NCI-H1436 (cell line): ENCODE measurements at places on chromosomes 6 and 20.

DNA sequence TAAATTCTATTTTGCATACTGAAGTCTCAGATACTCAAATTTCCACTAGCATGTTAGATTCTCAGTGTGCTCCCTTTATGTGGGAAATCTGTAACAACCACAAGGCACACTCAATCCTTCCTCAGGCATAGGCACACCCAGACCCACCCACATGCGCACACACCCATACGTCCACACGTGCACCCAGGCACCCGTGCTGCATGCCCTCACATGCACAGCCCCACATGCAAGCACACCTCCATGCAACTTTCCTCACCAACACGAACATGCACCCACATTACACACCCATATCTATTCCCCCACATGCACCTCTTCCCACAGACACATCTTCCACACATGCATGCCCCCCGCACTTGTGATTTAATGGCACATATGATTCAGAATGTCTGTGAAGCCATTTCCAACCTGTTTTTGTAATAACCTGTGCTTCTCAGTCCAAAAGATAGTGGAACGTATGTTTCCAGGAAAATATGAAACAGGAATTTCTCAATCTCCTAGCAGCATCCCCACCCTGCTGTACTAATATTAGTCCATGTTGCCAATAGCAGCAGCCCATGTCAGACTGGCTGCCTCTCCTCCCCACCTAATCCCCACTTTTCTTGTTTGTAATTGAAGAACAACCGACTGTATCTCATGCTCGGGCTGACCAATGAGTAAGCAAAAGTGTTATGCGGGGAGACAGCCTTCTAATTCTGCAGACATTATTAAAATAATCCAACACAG is 11.3 kb upstream of the CYP24A1 start:
- DNase-seq = no peak

- no peak for DNase-seq
Observed at GRCh38 chr20:41837669-41838224, 219.6 kb upstream of the CHD6 start.

GRCh38 chr20:16771213-16771612 is 23.1 kb downstream of the OTOR start:
- DNase-seq = no peak

GRCh38 chr20:56899506-56899905 is 270.4 kb downstream of the TFAP2C start:
- no peak for DNase-seq

- DNase-seq = no peak
Observed at GRCh38 chr6:117506180-117506835, 23.8 kb downstream of the DCBLD1 start.

GRCh38 chr6:39295611-39296011 is 18.6 kb downstream of the KCNK17 start:
- DNase-seq = no peak

GRCh38 chr6:114888241-114888640 is 545.4 kb upstream of the HS3ST5 start:
- DNase-seq = peak; percentile 25

- no peak for DNase-seq
Observed at GRCh38 chr6:142265476-142265875, 36.3 kb upstream of the ADGRG6 start.

- no peak for DNase-seq
Observed at GRCh38 chr6:4941782-4942672, 61.8 kb downstream of the RPP40 start.

DNA sequence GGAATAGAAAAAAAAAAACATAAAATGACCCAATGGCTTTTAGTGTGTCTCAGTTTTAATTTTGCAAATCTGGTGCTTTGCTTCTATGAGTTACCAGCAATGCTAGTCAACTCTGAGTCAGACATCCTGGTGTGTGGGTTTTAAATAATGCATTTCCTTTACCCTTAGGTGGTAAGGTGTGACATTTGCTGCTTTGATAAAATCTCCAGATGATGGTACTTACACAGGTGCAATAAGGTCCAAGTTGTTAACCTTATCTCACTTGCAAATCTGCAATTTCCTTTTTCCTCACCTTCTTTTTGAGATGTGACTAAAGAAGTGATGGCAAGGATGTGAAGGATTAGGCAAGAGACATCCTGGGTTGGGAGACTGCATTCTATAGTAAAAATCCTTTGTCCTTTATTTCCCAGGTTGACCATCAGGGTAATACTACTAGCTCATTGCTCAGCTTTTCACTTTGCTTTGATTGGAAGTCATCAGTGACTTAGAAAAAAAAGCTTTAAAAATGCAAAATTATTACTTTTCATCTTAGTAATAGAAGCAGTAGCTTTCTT is 818.5 kb upstream of the FLRT3 start:
- DNase-seq = no peak

- no peak for DNase-seq
Observed at GRCh38 chr6:149324428-149324827, 6.9 kb downstream of the TAB2 start.

GRCh38 chr20:62760856-62761758 is 35.2 kb upstream of the MRGBP start:
- no peak for DNase-seq

GRCh38 chr6:68032217-68032616 is 602.9 kb upstream of the ADGRB3 start:
- DNase-seq = no peak
